ENCODE measurements at places on chromosomes 2 and 18.
A peak's percentile ranks its signal among the peaks of the same experiment; 100 is the strongest.

DNA sequence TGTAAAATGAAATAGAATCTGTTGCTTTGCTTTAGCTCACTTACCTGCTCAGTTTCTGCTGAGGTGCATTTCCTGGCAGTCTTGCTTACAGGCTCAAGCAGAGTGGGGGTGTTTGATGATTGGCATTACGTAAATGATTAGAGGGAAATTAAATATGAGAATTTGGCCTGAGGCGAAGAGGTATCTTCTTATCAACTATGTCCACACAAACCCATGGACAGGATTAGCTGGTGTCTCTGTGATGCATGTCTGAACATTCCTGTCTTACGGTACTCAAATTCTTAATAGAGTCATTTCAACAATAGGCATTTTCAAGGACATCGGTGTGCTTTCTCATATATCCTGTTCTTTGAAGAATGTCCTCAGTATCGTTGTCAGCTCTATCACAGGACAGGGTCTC is 102.1 kb downstream of the PRPF40A start:
- DNase-seq: no peak

- DNase-seq: no peak
Observed at GRCh38 chr2:98393354-98393753, 47.1 kb downstream of the CNGA3 start.

DNA sequence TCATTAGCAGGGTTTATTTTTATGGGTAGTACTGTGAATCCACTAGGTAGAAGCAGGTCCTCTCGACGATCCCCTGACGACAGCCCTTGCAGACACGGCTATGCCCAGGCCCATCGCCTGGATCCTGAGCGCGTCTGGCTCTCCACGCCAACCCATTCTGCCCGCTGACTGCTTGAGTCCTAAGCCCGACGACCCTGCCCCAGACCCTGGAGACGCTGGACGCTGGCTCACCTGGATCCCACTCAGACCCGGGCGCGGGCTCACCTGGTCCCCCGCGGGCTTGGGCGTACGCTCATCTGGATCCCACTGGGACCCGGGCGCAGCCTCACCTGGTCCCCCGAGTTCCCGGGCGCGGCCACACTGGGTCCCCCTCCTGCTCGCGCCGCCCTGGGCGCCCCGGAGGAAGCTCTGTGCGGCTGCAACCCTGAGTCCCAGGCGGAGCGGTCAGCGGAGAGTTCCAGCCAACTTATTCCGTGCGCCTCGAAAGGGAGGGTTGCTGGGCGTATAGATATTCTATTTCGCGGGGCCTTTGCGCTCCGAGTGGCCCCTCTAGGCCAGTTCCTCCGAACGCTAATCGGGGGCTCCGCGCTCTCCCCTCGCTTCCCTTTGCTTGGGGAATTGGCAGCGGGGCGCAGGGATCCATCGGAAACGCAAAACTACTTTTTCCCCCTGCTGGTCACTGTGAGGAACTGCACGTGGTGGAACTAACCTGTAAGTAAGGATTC is 22.4 kb upstream of the RMP24 start:
- peak; percentile 71 for DNase-seq

DNA sequence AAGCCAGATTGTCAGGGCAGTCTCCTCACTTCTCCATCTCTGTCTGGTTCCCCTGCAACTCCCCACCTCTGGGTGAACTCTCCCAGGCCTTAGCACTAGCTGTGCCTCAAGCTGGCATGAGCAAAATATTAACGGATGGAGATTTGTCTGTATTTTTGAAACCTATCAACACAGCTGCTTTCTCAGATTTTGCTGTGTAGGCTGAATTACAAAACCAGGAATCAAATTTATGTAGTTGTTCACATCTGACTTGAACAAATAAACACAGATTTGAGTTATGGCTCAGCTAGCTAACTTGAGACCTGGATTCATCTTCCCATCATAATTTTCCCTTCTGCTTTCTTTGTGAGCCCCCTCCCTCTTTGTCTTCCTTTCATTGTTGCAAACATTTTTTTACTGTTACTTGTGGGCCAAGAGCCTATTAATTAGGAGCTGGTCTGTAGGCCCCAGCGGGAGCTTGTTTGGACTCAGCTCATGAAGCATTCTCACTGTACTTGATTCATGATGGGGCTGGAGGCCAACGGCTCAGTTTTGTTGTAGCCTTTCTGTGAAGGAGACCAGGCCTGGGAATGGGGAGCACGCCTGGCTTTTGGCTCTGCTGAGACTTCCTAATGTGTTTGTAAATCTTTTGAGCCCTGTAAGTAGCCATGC is 164.1 kb upstream of the GATA6 start:
- DNase-seq: no peak

DNA sequence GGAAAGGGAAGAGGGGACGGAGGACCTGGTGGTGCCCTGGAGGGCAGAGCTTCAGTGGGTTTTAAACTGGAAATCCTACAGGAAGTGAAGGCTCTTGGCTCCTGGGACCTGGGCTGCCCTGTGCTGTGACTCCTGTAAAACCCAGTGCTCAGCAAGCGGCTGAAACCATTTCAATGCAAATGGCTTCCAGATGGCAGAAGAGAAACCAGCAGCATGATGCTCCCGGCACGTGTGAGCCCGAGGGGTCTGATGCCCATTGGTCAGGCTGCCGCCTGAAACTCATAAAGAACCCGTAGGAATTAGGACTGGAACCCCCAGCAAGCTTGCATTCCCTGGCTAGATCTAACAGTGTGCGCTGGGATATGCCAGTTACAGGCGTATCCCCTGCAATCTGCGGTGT is 109.2 kb upstream of the THOC1 start:
- peak; percentile 58 for DNase-seq

DNA sequence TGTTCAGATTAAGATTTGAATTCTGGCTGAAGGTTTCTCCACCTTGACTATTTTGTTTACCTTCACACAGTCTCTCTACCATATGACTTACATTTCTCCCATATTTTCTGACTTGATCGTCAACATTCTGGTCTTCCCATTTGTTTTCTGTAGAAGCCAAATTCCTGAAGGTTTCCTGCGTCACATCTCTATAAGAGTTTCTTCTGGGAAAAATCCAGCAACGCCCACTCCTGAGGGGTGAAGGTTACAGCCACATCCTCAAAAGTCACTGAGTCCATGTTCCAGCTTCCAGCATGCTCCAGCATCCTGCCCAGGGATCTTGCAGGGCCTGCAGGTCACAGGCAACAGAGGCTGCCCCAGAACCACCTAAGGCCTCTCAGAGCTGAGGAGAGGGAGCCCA is 47.5 kb downstream of the NBEAL1 start:
- no peak for DNase-seq

- no peak for DNase-seq
Observed at GRCh38 chr2:161052214-161052613, 108.0 kb upstream of the TANK start.

DNA sequence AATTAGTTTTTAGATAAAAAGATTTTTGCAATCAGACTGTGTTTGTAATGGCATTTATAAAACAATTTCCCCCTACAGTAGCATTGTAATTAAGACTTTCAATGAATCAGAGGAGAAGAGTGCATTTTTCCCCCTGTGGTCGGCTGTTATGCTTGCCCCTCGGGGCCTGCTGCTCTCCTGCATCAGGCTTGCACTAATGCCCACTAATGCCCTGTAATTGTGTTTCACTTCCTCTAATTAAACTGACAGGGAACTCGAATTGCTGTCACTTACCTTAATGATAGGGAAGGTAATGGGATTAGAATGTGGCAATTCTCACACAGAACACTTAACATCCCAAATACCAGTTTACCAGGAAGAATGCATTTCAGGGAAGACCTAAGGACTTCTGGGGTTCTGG is 61.2 kb upstream of the LRRTM1 start:
- no peak for DNase-seq

DNA sequence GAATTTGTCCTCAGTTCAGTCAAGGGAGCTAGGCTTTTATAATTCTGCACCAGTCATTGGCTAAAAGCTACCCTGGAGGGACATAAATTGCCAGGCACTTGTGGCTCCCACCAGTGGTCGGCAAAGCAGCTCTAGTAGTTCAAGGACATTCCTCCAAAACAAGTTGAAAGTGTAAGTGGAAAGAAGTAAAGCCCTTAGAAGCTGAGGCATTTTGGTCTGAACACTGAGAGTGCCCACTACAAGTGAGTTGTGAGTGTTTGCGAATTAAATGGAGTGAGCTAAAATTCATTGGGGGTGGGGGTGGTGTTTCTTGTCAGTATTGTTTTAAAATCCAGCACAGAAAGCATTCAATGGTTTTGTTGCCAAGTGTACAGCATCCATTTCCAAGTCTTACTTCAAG is 879.9 kb upstream of the CDH2 start:
- no peak for DNase-seq

DNA sequence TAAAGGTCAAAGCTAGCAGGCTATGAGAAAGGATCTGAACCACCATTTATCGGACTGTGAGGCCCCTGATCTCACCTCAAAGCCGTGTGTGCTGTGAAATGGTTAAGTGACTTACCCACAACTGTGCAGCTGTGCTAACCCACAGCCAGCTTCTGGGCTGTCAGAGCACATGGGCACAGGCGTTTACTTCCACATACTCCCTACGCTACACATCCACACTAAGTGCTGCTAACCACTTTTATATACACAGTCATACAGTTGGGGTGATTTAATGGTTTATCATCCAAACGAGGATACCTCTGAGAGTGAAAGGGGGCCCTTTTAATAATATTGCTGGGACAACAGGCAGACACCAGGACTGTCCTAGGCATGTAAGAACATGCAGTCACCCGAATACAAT is 37.3 kb downstream of the CYRIA start:
- no peak for DNase-seq

DNA sequence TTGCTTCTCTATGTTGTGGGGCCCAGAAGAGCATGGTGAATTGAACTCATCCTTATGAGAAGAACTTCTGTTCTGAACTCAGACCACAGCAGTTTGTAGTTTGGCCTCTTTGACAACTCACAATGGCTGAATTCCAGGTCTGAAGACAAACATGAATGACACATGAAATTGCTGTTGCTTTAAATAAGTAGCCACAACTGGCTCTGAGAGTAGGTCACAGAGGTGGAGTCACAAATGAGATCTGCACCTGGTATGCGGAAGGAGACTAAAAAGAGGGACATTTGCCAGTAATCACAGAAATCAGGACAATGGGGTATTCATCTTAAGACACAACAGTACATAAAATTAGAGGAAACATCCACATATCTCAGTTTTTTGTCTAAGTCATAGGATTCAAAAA is 290.3 kb upstream of the MMADHC start:
- DNase-seq: no peak

- no peak for DNase-seq
Observed at GRCh38 chr2:169512525-169512924, 3.0 kb downstream of the KLHL41 start.

GRCh38 chr2:173175222-173175621 is 99.6 kb downstream of the MAP3K20 start:
- DNase-seq: no peak

- peak; percentile 22 for DNase-seq
Observed at GRCh38 chr2:240460781-240461431, 25.4 kb downstream of the GPC1 start.

- DNase-seq: no peak
Observed at GRCh38 chr2:185785851-185786473, 47.4 kb downstream of the FSIP2 start.

GRCh38 chr2:231379266-231380215 is 16.0 kb upstream of the B3GNT7 start:
- no peak for DNase-seq

DNA sequence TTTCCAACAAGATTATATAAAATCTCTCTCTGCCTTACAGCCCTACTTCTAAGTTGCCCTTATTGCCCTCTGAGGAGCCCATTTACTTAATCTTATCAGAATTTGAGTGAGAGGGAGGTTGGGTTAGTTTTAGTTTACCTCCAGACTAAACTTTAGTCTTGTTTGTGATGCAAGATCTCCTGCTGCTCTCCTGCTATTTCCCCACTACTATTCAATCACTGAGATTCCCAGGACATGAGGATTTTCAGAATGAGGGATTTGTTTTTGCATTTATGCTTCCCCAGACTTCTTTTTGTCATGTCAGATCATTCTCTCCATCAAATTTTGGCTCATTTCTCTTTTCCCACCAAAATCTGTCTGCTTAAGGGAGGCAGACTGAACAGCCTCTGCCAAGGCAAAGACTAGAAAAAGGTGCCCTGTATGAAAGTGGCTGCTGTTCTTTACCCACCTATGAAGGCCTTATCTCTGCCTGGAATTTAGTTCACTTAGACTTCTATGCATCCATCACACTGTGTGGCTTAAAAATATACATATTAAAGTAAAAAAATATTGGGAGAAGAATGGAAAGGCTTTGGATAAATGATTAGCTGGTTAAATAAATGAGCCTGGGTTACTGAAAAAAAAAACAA is 401.3 kb downstream of the PID1 start:
- no peak for DNase-seq

- DNase-seq: no peak
Observed at GRCh38 chr2:70161069-70161534, 29.7 kb downstream of the C2orf42 start.

DNA sequence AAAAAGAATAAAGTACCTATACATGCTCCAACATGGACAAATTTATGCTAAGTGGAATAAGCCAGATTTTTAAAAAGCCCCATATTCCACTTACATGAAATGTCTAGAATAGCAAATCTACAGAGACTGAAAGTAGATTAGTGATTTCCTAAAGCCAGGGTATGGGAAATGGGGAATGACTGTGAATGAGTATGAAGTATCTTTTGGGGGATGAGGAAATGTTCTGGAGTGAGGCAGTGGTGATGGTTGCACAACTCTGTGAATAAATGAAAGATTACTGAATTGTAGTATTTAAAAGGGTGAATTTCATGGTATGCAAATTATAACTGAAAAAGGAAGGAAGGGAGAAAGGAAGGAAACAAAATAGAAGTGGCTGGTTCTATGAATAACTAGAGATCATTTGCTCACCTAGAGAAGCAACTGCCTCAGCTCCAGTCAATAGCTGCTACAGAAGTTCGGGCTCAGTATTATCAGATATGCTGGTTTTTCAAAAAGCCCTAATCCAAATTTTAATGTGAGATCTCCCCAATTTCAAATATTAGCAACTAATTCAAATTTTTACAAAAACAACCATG is 39.3 kb downstream of the MAP3K2 start:
- no peak for DNase-seq

GRCh38 chr18:28823506-28824182 is 646.7 kb upstream of the CDH2 start:
- DNase-seq: no peak

- no peak for DNase-seq
Observed at GRCh38 chr2:238242731-238243495, 3.1 kb upstream of the HES6 start.

DNA sequence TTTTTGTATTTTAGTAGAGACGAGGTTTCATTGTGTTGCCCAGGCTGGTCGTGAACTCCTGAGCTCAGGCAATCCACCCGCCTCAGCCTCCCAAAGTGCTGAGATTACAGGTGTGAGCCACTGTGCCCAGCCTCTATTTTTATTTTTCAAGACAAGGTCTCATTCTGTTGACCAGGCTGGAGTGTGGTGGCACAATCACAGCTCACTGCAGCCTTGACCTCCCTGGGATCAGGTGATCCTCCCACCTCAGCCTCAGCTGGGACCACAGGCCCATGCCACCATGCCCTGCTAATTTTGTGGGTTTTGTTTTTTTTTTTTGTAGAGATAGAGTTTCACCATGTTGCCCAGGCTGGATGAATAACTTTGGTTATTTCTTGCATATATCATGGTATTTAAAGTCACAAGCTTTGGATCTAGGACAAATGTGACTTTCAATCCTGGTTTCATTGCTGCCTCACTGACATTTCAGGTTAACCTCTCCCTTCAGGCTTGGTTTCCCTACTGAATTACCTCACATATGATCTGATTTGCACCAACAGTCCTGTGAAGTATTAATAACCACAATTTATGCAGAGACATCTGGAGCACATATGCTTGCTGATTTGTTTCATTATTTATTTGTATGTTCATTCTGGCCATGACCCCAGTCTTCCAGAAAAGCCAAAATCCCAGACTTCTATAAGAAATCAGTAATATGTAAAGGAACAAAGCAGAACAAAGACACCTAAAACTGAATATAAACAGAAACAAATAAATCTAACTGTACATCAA is 17.5 kb upstream of the RAB31 start:
- no peak for DNase-seq

Measured in H9 (cell line).